ENCODE measurements at places on chromosomes 11 and 22.

DNA sequence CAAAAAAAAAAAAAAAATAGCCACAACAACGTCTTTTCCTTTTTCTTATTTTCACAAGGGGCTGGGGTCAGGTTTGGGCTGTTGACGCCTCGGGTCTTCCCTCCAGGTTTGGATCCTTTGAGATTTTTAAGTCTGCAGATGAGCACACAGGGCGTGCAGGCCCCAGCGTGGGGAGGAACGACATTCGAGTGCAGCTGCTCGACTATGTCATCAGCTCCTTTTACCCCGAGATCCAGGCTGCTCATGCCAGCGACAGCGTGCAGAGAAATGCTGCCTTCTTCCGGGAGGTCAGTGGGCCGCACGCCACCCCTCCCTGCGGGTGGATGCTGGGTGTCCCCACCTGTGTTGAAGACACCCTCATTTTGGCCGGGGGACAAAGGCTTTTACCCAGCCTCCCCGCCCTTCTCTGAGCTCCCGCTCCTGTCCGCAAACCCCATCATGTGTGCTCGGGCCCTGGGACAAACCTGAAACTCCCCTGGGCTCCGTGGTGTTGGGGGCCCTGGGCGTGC, 7.7 kb downstream of the SELENOO start:
- no peak for DNase-seq

- DNase-seq = no peak
Measured at GRCh38 chr22:43014316-43014868, 557 bp downstream of the PACSIN2 start.

GRCh38 chr22:29786031-29786430, 18.9 kb downstream of the UQCR10 start:
- DNase-seq = no peak

- DNase-seq = no peak
Measured at GRCh38 chr11:32379719-32380118, 55.6 kb downstream of the WT1 start.

DNA sequence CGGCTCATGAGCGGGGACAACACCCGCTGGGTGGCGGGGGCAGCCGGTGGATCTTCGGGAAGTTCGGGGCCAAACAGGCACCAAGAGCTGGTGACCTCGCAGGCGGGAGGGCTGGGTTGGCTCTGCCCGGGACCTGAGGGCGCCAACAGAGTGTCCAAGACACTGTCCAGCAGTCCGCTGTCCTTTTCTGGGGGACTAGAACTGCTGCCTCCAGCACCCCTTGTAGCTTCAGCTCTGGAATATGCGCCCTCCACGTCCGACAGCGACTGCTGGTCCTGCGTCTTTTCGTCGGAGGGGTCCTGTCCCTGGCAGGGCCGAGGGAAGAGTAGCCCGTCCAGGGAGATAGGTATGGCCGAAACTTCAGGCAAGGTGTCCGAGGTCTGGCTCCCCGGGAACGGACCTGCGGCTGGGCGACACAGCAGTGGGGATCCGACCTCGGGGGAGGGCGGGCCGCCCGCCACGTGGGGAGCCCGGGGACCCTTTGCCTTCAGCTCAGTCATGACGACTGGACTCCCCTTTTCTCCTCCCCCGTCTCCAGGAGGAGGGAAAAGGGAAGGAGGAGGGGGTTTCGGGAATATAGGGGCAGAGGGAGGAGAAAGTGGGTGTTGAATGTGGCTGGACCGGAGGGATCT, 926 bp downstream of the PGR start:
- no peak for DNase-seq

DNA sequence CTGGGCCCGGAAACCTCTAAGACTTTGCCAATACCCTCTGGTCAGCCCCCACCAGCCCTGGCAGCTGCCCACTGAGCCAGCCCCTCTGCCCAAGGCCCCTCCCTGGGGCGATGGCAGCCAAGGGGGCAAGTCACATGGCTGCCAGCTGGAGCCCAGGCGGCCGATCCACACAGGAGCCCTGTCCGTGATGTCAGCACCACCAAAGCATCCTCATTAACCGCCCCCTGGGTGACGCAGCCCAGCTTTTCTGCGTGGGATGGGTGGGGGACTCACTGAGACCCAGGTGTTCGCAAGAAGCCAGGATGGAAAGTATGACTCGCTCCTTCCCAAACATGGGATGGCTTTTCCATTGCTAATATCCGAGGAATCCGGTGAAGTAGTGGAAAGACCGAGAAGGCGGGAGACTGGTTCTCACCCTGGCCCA, 46.6 kb upstream of the WNT7B start:
- no peak for DNase-seq

GRCh38 chr11:113163291-113164030, 150.9 kb upstream of the TTC12 start:
- no peak for DNase-seq

GRCh38 chr11:122453586-122453985, 201.9 kb upstream of the UBASH3B start:
- DNase-seq = no peak

DNA sequence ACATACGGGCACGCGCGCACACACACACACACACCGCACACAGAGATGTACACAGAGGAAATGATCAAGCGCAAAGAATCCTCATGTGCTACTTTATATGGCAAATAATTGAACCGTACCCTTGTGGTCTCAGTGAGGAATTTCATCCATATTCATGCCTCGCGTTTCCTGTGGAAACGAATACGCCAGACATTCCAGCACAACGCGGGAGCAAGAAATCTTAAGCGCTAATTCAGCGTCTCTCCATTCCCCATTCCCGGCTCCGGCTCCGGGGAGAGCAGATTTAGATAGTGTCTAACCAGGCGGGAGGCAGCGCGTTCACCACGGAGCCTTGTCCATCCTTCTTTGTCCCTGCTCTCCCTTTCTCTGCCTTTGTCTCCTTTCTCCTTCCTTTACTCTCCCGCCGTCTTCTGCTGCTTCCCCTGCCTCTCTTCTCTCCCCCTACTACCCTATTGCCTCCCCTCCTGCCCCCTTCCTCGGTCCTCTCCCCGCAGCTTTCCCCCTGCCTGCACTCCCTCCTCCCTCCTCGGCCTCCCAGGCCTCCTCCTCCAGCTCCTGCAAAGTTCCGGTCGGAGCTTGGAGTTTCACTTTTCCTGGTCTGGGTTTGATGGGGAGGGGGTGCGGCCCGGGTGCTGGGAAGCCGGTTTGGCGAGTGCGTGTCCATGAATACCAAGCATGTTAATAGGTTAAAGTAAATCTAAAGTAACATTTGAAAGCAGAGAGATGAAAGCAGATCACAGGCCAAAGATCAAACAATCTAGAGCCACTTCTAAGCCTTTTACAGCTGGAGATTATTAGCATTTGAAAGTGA, 579.3 kb downstream of the BUD13 start:
- no peak for DNase-seq

DNA sequence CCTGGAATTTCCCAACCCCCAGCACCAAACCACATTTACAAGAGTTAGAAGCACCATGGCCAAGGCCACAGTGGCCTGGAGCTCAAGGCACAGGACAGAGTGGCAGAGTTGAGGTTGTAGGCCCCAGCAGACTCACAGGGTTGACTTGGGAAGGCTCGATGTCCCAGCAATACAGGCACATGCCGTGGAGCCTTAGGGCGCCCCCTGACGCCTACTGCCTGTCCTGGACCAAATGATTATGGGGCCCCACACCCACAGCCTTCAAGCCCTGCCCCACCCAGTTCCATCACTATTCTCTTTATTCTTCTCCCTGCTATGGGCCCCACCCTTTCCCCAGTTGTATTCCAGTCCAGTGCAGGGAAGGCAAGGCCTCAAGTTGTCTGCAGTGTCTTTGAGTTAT, at the start of gene CCDC179:
CCDC179 (minus strand) TSS at position 234 of the 400 bp plus-strand sequence; CDS start at position 181, 53 bp downstream.
- no peak for DNase-seq

- DNase-seq = no peak
Measured at GRCh38 chr11:130705670-130706421, 210.4 kb downstream of the SNX19 start.

- no peak for DNase-seq
Measured at GRCh38 chr11:67211656-67212436, 54.4 kb upstream of the GRK2 start.

DNA sequence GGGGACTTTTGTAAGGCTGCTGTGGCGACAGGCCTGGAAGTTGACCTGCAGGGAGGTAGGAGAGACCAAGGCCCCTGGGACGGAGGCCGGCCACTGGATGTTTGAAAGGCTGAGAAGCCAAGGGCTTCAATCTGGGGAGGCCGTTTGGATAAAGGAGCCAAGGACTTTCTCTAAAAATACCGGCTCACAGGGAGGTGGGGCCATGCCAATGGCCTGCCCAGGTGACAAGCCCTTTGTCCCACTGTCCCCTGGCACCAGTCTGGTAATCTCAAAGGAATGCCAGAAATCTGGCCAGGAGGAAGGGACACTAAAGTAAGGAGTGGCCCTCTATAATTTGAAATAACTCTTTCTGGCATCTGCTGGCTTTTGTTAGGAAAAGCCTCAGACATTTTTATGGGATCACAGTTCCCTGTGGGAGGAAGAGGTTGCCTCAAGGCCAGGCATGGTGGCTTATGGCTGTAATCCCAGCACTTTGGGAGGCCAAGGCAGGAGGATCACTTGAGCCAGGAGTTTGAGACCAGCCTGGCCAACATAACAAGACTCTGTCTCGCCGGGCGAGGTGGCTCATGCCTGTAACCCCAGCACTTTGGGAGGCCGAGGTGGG, 1.9 kb upstream of the CHKA start:
- DNase-seq = no peak

- DNase-seq = no peak
Measured at GRCh38 chr11:124716591-124716990, 23.2 kb upstream of the NRGN start.

DNA sequence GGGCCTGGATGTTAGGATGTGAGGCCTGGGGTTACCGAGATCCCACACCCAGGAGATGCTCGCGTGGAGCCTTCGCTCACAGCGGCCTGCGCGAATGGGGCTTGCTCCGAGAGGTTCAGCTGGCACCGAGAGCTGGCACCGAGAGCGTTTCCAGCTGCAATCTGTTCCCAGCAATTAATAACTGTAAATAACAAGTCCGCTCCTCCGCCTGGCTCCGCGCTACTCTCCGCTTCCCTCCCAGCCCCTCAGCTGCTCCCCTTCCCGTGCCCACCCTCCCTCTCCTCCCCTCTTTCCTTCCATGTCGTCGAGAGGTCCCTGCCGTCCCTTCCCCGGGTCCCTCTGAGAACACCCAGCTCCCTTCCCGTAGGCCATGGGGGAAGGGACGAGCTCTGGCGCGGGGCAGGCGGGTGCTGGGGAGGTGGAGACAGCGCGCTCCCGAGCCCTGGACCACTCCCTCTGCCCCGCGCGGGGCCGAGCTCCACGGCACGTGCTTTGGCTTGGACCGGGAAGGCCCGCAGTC, 110.8 kb downstream of the WNT7B start:
- no peak for DNase-seq

DNA sequence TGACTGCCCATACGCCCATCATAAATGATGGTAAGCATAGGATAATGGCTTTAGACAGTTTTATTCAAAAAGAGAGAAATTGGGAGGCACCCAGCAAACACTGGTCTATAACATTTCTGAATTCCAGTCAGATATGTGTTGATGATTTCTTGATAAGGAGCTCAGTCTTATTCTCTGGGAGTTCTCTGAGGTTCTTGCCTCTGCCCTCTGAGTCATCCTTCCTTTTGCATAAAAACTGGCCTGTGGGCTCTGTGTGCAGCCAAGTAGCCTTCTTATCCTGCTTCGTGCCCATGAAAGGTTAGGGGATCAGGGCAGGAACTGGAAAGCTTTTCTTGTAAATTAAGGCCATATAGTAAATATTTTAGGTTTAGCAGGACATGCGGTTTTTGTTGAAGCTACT, 48.9 kb downstream of the FAR1 start:
- DNase-seq = no peak

- no peak for DNase-seq
Measured at GRCh38 chr11:19187833-19188258, 13.9 kb downstream of the CSRP3 start.

- DNase-seq = no peak
Measured at GRCh38 chr11:134736251-134736947, 324.4 kb upstream of the B3GAT1 start.

GRCh38 chr11:2534957-2535672, 90.3 kb downstream of the KCNQ1 start:
- DNase-seq = no peak

GRCh38 chr22:26675687-26676268, 18.4 kb downstream of the MIAT start:
- no peak for DNase-seq

- no peak for DNase-seq
Measured at GRCh38 chr11:95157824-95158223, 68.2 kb downstream of the ENDOD1 start.

GRCh38 chr22:48263791-48264351, 1501.4 kb downstream of the TBC1D22A start:
- no peak for DNase-seq

DNA sequence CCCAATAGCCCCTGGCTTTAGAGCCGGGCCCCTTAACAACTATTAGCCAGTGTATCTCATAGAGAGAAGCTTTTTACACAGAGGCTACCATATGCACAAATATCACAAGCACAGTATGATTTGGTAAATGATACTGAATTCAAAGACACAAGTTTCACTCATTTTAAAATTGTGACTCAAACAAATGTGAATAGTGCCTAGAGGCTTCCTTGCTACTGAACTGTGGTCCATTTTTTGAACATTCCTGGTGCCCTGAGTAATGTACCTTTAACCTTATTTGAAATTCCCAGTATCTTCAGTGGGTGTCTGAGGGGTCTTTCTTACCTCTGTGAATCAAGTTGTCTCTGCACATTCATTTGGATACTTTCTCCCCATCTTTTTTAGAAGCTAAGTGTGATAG, 156.2 kb downstream of the MAML2 start:
- no peak for DNase-seq

DNA sequence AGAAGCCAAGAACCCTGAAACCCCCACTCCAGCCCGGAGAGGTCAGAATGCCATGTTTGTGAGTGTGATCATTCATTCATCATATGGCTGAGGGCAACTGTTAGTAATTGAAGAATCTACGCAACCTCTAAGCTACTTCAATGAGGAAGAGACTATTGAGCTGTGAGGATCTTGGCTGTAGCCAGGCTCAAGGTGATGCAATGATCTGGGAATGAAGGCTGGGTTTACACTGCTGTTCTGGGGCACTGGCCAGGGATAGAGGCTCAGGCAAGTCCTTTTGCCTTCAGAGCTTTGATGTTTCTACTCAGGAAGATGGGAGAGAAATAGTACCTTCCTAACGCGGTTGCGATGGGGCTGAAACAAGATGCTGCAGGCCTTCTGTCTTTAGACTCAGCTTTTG, 12.9 kb downstream of the CRYBB2 start:
- DNase-seq = no peak

Measured in NCI-H187 (cell line).